ENCODE measurements at places on chromosomes 2 and 18.
A peak's percentile ranks its signal among the peaks of the same experiment; 100 is the strongest.

GRCh38 chr2:73907840-73908452 lies 15.1 kb downstream of the ACTG2 start:
- peak; percentile 37 for DNase-seq

DNA sequence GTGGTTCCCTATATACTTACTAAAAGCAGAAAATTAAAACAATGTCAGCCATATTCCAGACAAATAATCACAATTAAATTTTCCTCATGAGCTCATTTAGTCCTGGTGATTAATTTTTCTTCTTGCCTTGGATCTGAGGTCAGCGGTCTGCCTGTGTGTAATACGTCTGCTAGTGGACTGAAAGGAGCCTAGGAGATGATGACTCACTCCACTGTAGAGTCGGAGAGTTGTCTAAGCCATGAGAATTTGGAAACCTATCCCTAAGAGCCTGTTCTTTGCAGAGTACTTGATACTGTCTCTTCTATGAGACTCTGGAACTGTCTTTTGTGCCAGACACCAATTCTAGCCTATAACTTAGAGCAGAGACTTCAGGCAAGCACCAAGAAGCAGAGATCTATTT lies 94.2 kb upstream of the RAB27B start:
- peak; percentile 87 for DNase-seq

- DNase-seq = peak; percentile 45
Measured at GRCh38 chr2:169961911-169962310, 134.7 kb downstream of the UBR3 start.

DNA sequence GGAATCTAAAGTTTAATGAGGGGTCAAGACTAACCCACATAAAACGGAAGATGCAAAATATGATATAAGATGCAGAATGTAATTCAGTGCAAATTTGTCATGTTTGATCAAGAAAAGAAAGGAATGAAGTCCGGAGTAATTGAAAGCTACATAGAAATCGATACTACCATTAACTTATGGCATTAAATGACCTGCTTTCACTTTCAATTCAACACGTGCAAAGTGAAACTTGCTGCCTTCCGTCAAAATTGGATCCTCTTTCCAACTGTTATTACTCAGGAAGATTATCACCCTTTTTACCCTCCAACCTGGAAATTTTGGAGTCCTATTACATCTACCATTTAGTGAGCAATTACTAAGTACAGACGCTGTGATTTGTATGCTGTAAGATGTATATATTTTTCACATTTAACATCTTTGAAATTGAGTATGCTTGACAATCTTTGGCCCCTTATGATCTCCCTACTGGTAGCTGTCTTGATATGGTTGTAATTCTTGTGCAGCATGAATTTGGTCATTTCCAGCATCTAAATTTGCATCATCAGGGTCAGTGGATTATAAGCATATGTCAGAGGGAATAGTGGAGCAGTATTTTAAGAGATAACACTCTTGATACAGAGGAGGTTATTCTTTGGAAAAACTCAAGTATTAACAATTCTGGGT lies 18.6 kb downstream of the UNC80 start:
- no peak for DNase-seq

GRCh38 chr2:85554980-85555612 lies 6.2 kb downstream of the GGCX start:
- no peak for DNase-seq

DNA sequence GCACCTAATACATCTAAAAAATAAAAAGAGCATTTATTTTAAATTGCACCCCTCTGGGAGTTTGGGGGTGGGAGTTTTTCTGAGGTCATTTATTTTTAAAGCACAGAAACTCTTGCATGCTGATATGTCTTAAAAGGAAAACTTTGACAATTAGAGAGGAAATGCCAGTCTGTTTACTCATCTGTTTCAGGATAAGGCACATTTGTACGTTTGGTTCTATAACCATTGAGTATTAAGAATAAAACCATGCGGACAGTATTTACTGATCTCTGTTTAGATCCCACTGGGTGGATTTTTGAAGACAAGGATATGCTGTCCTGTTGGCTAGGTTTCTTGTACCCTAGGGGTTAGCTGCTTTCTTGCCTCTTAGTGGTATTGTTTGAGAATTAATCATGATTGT lies 122.9 kb downstream of the TANC1 start:
- DNase-seq = peak; percentile 75

GRCh38 chr18:335733-336132 lies 67.9 kb upstream of the THOC1 start:
- DNase-seq = no peak

DNA sequence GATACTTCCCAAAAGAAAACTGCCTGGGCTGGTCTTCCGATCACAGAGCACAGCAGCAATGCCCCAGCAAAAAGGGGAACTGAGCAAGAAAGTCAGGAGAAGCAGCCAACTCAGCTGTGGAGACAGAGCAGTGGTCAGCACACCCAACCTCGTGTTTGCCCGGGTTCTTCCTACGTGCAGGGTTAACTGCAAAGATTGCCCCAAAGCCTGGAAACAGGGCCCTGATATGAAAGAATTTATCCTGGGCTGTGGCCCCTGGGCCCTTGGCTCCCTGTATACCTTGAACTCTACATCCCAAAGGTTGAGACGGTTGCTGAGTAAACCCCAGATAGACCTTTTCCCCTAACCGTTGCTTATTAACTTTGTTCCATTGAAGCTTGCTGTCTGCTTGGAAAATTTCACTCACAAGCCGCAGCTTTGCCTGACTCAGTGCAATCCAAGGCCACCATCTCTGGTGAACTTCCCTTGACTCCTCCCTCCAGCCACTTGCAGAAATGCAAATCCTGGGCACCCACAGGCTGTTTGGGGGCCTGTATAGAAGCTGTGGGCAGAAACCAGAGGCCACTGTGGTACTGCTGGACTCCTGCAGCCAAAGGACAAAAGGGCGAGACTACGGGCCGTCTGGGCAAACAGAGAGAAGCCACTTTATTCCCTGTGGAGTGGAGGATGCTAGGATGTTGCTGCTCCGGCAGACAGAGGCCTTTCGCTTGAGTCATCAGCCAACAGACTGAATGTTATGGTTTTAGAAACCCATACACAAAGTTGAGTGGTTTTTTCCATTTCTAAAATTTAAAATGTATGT lies 18.2 kb downstream of the NRP2 start:
- peak; percentile 88 for DNase-seq

DNA sequence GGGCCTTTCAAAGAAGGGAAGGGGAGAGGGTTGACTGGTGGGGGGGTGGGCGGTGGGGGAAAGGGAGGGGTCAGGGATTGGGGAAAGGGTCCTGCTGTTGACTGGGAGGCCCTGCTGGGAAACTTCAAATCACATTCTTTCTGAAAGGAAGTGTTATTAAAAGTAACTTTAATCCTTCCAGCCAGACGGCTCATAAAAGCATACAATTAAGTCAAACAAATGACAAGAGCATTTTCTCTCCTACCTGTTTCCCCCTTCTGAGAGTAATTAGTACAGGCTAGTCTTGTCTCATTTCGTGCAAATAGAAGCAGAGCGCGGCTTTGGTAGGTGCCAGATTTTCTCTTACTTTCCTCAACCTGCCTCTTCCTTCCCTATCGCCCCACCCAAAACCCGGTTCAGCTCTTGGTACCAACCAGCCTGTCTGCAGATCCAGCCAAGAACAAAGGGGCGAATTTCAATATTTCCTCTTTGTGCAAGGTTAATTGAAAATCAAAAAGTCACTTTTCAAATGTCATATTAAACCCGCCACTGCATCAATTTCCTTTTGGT lies 2112.6 kb upstream of the PIK3C3 start:
- no peak for DNase-seq

GRCh38 chr2:16855183-16855582 lies 189.5 kb upstream of the CYRIA start:
- DNase-seq = no peak

DNA sequence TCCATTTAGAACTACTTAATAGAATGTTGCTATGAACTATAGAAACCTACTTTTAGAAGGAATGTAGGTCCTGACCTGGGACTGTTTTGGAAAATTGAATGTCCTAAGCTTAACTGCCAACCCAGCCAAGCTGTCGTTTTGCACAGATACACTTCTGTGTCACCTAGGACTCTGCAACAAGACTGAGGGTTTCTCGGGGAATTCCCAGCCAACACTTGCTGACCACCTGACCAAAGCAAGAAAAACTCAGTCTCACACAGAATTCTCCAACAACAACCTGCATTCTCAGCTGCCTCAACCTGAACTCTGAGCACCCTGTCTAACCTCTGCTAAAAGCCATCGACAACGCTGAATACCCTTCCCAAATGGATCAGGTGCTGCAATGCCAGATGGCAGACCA lies 128.2 kb downstream of the SS18 start:
- no peak for DNase-seq

DNA sequence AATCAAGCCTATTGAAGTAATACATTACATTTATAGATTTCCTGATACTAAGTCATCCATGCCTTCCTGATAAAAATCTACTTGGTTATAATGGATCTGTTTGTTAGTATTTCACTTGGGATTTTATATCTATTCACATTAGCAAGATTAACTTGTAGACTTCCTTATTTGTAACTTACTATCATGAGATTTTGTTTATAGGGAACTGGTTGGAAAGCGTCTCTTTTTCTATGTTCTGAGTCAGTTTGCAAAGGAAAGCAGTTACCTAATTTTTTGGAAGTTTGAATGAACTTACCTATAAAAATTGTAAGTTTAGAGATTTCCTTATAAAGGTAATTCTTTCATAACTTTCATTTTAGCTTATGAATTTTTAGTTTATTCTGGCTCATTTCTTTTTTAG lies 141.4 kb downstream of the SMAD7 start:
- no peak for DNase-seq

GRCh38 chr2:150167711-150168110 lies 319.8 kb downstream of the RND3 start:
- peak; percentile 67 for DNase-seq

- peak; percentile 43 for DNase-seq
Measured at GRCh38 chr2:232611559-232612218, 21.7 kb upstream of the EFHD1 start.
